LHCN-M2 (cell line): ENCODE measurements at places on chromosomes 5 and 9.

GRCh38 chr9:97388721-97389238 lies 23.1 kb upstream of the TDRD7 start:
- no peak for DNase-seq

- no peak for DNase-seq
These were observed 58.6 kb downstream of the HTR4 start for GRCh38 chr5:148595697-148596096.

- DNase-seq, result no peak
These were observed 47.4 kb upstream of the VLDLR start for GRCh38 chr9:2574203-2574602.

- DNase-seq, result peak; percentile 5
These were observed 31.6 kb downstream of the PRLR start for GRCh38 chr5:35198686-35199085.

DNA sequence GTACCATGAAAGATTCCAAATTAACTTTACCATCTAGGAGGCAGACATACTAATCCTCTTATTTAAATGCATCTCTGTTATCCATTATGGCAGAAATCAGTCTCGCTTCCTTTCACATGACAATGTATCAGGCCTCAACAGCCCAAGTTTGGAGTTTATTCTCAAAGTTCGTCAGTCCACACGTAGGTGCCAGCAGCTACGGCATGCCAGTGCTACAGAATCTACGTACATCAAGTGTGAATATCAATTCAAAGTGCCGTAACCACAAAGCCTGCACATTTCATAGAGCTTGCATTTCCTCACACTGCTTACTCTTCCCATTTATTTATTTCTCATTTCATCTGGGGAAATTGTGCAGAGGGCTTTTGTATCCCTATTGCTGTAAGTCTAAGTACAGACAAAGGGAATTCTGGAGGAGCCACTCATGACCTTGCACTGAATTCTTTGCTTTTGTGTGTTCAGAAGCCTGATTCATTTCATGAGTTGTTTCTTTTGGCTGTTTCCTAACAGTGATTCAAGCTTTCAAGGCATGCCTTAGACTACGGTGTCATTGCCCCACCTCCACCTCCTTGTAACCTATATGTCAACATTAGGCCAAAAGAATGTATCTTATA lies 10.0 kb downstream of the ENC1 start:
- peak; percentile 79 for DNase-seq

DNA sequence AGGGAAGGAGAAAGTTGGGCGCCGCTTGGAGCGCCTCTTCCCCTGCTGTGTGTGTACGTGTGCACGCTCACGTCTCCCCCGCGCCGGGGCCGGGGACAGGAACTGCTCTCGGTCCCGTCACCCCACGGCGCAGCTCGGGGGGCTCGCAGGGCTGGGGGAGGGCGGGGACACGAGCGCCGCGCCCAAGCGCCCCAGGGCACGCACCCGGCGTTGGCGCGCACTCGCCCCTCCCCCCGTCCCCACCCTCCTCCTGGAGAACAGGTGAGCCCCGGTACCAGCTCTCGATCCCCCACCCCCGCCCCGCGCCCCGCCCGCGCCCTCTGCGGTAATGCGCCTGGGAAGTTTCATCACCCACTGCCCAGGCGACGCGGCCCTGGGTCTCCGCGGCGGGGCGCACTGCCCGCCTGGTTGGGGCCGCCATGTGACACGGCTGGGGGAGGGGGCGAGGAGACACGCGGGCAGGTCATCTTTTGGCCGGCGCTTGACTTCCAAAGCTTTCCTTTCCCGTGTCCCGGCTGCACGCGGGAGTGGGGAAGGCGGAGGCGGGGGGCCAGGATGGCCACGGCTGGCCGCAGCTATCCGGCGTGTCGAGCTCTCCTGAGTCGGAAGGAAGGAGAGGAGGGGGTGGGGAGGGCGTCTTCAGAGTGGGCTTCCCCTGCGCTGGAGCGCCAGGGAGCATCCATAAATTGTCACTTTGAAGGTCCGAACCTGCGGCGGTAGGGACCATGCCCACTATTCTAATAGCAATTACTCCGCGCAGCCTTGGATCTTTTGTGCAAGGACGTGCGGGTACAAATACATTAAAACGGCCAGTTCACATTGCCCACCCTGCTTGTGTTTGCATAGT lies 1.5 kb upstream of the STC2 start:
- peak; percentile 68 for DNase-seq

- DNase-seq, result no peak
These were observed 174.2 kb upstream of the IER5L start for GRCh38 chr9:129352146-129352865.

DNA sequence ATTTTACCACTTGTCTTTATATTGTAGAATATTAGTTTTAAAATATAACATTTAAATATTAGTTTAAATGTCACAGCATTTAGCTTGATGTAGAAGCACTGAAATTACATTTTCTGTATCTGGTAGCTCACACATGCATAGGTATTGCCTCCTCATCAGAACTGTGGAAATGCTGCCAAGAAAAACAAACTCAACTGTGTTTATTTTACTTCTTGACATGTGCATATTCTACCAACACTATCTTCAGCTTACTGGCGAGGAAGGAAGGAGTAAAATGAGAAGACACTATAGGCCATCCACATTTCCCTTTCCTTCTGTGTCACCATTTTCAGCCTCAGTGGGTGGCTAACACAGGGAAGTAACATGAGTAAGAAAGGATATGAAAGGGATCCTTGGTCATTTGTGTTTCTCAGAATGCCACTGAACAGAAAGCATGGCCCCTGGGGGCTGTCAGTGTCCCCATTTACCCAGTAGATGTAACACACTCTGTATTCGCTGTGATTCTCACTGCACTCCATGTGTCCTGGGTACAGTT lies 81.0 kb upstream of the HTR4 start:
- no peak for DNase-seq

GRCh38 chr9:103900466-103900865 lies 193.6 kb upstream of the SMC2 start:
- DNase-seq, result no peak

- peak; percentile 42 for DNase-seq
These were observed 255.1 kb downstream of the MAT2B start for GRCh38 chr5:163760498-163760897.

- DNase-seq, result no peak
These were observed 534 bp upstream of the SAPCD2 start for GRCh38 chr9:137070906-137071275.

GRCh38 chr5:130836729-130837649 lies 328.1 kb downstream of the HINT1 start:
- peak; percentile 50 for DNase-seq

- peak; percentile 1 for DNase-seq
These were observed 40.3 kb downstream of the SNCAIP start for GRCh38 chr5:122352331-122352730.

- no peak for DNase-seq
These were observed 258.8 kb upstream of the ZNF608 start for GRCh38 chr5:125005266-125005665.

- peak; percentile 71 for DNase-seq
These were observed 218.6 kb upstream of the RASEF start for GRCh38 chr9:83281306-83282255.

DNA sequence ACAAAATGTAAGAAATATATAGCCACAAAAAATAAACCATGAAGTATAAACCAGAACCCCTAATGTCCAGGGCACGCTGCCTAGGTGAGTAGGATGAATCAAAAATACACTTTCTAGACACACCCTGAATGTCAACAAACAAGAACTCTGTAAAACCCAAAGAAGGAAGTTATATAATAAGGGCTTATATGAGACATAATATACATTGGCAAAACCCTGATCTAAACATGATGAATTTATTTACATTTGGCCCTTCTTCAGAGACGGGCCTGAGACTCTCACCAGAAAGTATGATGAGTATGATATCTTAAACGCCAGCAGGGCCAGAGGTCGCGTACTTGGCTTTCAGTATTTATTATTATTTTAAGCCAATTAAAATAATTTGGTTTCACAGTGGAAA lies 125.1 kb upstream of the FST start:
- no peak for DNase-seq

DNA sequence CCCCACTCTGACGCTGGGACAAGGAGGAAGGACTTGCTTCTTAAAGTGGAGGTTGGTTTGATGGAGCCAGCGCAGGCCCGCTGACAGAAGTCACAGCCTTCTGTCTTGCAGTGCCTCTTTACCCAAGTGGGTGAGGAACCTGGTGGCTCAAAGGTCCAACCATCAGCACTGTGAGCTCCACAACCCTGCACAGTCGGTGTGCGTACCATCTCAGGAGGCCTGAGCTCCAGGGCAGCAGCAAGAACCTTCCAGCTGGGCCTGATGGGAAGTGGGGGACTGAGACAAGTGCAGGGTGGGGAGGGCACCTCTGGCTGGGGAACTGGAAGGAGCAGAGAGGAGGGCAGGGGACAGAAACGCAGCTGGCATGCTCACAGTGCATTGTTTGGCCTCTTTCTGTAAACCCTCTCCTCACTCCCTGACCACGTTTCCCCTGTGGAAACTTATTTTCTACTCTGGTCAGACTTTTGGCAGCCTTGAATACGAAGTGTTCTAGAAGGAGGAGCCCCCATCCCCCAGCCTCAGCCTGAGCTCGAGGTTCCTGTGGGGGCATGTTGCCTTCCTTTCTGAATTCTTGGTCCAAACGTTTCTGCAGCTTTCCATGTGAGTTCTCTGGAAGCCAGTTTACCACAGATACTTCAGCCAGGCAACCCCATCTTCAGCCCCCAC lies 178.5 kb upstream of the PITX1 start:
- DNase-seq, result no peak

DNA sequence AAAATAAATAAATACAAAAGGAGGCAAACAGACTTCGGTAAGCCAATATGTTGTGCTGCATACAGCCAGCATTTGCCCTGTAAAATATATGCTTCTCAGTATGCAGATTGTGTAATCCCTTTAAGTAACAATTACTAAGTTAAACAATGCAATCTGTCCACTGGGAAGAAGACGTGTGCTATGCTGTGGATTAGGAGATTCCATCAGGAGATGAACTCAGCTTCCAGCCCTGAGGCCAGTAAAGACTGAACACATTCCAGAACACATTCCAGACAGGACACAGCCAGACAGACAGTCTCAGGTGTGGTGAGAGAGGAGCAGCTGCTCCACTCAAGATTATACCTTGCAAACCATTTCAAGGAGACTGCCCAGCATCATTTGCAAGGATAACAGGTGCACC lies 97.8 kb downstream of the MPDZ start:
- peak; percentile 11 for DNase-seq

DNA sequence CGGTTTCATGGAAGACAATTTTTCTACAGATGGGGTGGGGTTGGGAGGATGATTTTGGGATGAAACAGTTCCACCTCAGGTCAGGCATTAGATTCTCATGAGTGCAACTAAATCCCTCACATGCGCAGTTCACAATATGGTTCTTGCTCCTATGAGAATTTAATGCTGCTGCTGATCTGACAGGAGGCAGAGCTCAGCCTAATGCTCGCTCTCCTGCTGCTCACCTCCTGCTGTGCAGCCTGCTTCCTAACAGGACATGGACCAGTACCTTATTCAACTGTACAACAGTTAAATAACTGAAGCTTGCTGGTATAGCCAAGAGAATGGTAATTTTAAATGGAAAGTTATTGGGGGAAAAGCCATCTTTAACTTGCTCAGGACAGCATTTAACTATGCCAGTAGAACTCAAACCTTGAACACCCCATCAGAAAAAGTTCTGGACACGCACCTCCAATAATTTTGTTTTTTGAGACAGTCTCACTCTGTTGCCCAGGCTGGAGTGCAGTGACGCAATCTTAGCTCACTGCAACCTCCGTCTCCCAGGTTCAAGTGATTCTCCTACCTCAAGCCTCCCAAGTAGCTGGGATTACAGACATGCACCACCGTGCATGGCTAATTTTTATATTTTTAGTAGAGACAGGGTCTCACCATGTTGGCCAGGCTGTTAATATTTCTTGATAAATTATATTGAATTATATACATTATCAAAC lies 27.7 kb downstream of the HMGCR start:
- no peak for DNase-seq

- peak; percentile 54 for DNase-seq
These were observed 110.4 kb upstream of the ZNF462 start for GRCh38 chr9:106752581-106752980.
